HepG2 (cell line): ENCODE measurements at places on chromosomes 12 and 14. TPM values are rescaled to one million over a fixed set of nuclear protein-coding genes. Genes with fewer than 3 reads are reported as not detected.

The CABP1 gene
- not detected in 2 replicates for polyA plus RNA-seq

- no peak for DNase-seq
Observed at GRCh38 chr12:20421421-20421820, 53.1 kb downstream of the PDE3A start.

DNA sequence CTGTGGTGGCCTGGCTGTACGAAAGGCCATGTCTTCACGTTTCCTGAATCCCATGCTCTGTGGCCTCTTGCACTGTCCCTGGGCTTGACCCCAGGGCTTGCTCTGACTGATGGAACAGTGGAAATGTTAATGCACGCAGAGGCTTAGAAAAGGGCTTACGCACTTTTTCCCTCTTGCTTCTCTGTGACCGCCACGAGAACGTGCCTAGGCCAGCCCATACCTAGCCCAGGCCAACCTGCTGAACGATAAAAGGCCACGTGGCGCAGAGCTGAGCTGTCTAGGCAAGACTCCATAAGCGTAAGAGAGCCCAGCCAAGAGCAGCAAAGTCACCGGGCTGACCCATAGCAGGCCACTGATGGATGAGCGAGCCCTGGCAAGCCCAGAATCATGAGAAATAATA is 18.3 kb downstream of the TTC7B start:
- no peak for DNase-seq

- no peak for DNase-seq
Observed at GRCh38 chr12:3684449-3685051, 68.4 kb downstream of the CRACR2A start.

- no peak for DNase-seq
Observed at GRCh38 chr12:91973813-91974212, 171.8 kb downstream of the BTG1 start.

- DNase-seq, result no peak
Observed at GRCh38 chr12:112506513-112507166, 87.9 kb downstream of the PTPN11 start.

GRCh38 chr12:126811391-126811790 is 1455.6 kb upstream of the TMEM132C start:
- DNase-seq, result no peak

GRCh38 chr14:92464156-92464555 is 49.4 kb upstream of the RIN3 start:
- no peak for DNase-seq

DNA sequence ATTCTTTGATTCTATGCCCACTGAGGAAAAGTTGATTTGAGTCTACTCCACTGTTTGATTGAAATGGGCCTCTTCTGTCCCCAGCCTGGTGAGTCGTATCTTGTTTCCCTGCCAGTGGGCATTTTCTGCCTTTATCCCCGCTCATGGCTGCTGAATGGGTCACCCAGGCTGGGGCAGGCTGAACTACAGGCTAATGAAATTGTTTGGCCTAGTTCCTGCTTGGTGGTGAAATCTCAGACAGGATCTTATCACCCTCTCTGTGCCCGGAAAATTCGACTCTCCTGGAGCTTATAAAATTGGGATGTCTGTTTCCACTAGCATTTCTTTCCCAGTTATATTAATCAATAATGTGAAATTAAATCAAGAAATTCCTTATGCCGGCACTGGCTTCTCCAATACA is 65.0 kb downstream of the CHST11 start:
- no peak for DNase-seq
